Activated T-helper 1 cell treated with anti-CD3 and anti-CD28 coated beads, Interleukin-12 subunit alpha, Interleukin-12 subunit beta, Interleukin-2, Interleukin-4 antibody, amounts not matched to agents 30 ng/mL and 10 ng/mL and 1 ng/mL, durations not matched to agents 14 hours and 24 hours and 36 hours (primary cell): ENCODE measurements at places on chromosomes 6 and 20.

GRCh38 chr20:24914388-24915241 is 34.5 kb upstream of the CST7 start:
- DNase-seq, result no peak

GRCh38 chr20:57723816-57724215 is 14.0 kb upstream of the PMEPA1 start:
- no peak for DNase-seq

DNA sequence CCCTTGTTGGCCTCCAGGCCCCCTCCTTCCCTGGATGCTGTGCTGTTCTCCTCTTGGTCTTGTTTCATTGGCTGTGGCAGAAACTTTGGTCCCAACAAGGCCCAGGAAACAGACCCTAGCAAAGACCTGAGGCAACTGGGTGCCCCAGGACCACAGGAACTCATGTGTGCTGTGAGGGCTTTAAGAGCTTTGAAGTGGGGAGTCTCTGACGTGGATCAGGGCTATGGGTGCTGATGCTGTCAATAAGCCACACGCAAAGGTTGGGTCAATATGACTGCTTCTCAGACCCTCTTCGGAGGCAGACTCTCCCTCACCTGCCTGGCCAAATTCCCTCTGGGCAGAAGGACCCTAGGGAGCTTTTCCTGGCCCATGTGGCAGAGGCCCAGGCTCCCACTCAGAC is 91.5 kb upstream of the MLN start:
- DNase-seq, result peak; percentile 21

- DNase-seq, result no peak
Measured at GRCh38 chr20:58523072-58523970, 8.1 kb upstream of the APCDD1L start.

GRCh38 chr6:56004426-56004825 is 129.0 kb upstream of the BMP5 start:
- no peak for DNase-seq

- DNase-seq, result no peak
Measured at GRCh38 chr20:6081236-6081635, 27.4 kb upstream of the LRRN4 start.

DNA sequence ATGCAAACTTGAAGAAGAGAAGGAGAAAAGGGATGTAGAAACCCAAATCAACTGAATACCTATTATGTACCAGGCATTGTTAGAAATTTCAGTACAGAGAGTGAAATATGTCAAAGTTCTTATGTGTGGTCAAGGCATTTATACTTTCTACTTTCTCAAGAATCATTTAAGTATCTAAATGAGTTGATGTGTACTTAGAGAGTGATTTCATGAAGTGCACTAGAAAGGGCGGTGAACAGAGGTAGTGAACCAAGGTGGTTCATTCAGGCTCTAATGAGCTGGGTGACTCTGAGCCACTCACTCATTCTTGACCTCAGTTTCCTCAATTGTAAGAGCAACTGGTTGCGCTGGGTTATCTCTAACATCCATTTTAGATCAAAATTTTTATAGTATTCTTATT is 3.3 kb downstream of the PDE7B start:
- DNase-seq, result no peak

GRCh38 chr6:110563711-110564110 is 87.3 kb upstream of the SLC22A16 start:
- no peak for DNase-seq

GRCh38 chr20:45016089-45016671 is 49.9 kb downstream of the STK4 start:
- no peak for DNase-seq

- no peak for DNase-seq
Measured at GRCh38 chr6:45086360-45087084, 241.6 kb upstream of the RUNX2 start.

DNA sequence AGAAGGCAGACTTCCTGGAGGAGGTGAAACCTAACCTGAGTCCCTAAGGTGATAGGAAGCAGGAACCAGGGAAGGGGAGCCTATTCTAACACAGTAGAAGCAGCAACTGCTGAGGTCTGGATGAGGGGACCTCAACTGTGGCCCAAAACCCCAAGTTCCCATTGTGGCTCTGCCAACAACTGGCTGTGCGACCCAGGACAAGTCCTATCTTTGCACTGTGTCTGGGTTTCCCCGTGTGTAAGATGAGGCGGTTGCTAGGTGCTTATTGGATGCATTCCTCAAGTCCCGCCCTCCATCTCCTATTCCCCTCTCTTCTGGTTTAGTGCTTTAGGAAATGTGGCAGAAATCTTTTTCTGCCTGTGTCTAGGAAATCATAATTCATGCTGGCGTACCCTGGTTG is 52.2 kb upstream of the TTPAL start:
- DNase-seq, result no peak

DNA sequence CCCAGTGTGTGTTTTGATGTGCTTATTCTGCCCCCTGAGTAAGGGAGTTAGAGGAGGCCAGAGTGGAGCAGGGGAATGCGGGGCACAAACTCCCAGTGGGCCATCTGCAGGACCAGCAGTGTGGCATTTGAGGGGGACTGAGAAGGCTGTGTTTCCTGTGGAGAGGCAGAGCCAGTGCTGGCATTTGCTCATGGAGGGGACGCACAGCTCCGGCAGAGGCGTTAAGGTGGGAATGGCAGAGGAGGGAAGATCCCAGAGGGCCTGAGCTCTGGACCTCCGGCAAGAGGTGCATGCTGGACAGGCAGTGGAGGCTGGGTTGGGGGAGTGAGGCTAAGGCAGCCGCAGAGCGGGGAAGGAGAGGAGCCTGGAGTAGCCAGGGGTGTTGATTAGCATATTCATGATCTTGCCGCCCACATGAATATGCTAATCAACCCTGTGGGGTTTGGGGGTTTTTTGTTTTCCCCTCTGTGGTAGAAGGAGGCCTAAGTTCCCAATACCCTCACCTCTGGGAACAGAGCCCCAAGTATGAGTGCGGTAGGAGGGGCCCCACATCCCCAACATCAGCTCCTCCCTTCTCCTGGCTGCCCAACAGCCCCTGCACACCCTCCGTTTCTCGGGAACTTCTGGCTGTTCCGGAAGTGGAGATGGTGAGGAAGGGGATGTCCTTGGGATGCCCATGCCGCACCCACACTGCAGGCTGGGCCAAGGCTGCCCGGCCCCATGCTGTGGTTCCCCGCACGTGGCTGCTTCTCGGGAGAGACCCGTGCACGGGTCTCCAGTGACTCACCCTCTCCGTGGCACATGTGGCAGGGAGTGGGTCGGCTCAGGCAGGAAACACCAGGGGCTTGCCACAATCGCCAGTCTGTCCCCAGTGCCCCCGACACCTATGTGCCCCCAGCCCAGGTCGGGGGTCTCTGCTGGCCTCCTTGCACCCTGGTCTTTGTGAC is 33.8 kb downstream of the DLGAP4 start:
- DNase-seq, result no peak

DNA sequence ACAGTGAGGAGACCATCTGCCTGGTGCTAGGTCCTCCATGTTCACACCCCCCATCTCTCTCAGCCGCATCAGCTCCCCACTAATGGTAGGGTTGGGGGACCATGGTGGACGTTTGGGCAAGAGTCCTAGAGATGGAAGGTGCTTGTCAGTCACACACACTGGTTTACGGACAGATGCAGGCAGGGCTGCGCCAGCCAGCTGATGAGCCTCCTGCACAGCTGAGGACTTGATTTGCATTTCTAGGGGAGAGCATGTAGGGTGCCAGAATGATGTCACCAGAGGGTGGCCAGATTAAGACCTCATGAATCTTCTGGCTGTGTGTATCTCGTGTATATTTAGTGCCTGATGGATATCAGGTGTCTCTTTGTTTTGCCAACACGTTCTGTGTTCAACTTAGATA is 28.6 kb downstream of the CST8 start:
- no peak for DNase-seq

DNA sequence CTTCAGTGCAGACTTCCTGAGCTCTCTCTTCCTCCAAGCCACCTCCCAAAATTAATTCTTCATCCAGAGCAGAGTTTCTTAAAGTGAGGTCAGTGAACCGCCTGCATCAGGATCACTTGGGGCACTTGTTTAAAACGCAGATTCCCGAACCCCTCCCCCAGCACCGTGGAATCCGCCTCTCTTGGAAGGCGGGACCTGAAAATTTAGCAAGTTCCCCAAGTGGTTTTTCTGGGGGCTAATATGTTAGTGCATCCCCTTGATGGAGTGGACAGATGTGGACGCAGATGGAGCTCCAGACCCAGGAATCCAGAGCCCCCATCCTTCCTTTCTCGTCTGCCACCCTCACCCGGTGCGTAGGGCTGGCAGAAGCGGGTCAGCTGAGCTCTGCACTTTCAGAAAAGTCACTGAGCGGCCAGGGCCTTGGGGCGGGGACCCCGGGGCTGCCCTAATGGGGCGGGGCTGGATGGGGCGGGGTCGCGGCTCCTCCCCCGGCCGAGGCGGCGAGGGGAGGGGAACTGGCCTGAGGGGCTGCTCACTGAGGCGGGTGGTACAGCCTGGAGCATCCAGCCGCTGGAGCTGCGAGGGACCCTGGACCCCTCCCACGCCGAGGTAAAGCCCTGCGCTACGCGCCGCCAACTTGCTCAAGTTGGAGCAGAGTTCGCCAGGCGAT is at the start of the genes DEFB124 and REM1:
Gene DEFB124, minus strand, starts transcription at position 370 of the 670 bp plus-strand sequence. CDS start 2,114 bp downstream, outside the sequence.
Gene REM1, plus strand, starts transcription at position 531 of the 670 bp plus-strand sequence. CDS start 1,158 bp downstream, outside the sequence.
- no peak for DNase-seq

GRCh38 chr6:5747379-5747778 is 259.3 kb downstream of the NRN1 start:
- no peak for DNase-seq

DNA sequence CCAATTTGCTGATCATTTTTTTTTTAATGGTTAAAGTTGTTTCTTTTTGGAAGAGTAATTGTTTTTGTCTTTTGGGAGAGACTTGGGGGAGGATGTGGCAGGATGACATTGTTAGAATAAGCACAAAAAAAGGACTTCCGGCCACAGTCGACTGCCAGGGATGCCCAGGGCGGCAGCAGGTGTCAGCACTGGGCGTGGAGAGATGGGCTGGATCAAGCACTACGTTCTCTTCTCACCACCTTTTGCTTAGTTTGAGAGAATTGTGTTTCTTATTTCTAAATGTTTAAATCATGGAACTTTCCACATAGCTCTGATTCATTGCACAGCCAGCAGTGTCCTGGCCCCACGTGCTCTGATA is 104.6 kb upstream of the FRMD1 start:
- DNase-seq, result no peak

GRCh38 chr20:23063581-23063980 is 14.1 kb upstream of the THBD start:
- DNase-seq, result no peak

- DNase-seq, result no peak
Measured at GRCh38 chr6:39269961-39270360, 40.7 kb upstream of the KCNK5 start.

- DNase-seq, result no peak
Measured at GRCh38 chr6:12806796-12807195, 90.2 kb downstream of the PHACTR1 start.

GRCh38 chr6:7241709-7242645 is 71.0 kb downstream of the SSR1 start:
- DNase-seq, result no peak

DNA sequence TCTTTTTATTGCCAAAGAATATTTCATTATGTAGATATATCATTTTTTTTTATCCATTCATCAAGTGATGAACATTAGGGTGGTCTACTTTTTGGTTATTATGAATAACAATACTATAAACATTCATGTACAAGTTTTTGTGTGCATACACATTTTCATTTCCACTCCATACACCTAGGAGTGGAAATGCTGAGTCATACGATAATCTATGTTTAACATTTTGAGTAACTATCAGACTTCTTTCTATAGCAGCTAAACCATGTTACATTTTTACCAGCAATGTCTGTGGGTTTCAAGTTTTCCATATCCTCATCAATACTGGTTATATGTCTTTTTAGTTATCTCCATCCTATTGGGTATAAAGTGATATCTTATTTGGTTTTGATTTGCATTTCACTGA is 65.7 kb downstream of the PRSS35 start:
- DNase-seq, result no peak

DNA sequence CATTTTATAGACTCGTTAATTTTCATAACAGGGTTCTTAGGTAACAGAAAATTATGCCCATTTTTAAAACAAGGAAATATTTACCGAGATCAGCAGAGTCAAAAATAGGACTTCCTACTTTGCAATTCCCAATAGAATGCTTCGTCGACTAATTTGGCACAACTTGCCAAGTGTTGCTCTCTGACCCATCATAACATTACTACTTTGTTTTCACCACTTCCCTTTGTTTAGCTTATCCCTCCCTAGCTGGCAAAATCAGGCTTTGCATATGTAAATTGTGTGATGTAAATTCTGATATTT is 914 bp upstream of the RANBP9 start:
- no peak for DNase-seq

- no peak for DNase-seq
Measured at GRCh38 chr6:148112851-148113319, 229.8 kb upstream of the SASH1 start.

DNA sequence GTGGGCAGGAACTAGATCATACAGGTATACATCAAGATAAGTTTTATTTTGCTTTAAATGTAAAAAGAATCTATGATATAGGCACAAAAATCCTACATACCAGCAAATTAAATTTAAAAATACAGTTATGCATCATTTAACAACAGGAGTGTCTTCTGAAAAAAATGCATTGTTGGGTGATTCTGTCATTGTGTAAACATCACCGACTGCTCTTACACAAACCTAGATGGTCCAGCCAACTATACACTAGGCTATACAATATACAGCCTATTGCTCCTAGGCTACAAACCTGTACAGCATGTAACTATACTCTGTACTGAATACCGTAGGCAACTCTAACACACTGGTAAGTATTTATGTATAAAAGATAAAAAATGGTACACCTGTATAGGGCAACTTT is 139.4 kb downstream of the RNGTT start:
- DNase-seq, result no peak

GRCh38 chr6:39923394-39923793 is 10.9 kb downstream of the MOCS1 start:
- no peak for DNase-seq

DNA sequence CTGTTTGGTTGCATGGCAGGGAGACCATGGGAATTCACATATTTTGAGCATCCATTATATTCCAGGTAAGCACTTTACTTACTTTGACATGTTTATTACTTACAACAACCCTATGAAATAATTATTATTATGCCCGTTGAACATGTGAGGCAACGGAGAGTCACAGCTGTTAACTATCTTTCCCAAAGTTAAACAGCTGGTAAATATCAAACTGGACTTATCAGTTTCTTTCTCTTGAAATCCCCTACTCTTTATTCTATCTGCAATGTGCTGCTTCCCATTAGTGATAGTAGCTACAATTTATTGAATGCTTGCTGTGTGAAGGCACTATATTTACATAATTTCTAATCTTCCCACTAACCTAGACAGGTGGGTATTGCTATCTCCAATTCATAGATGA is 847.7 kb upstream of the MAP3K7 start:
- no peak for DNase-seq

DNA sequence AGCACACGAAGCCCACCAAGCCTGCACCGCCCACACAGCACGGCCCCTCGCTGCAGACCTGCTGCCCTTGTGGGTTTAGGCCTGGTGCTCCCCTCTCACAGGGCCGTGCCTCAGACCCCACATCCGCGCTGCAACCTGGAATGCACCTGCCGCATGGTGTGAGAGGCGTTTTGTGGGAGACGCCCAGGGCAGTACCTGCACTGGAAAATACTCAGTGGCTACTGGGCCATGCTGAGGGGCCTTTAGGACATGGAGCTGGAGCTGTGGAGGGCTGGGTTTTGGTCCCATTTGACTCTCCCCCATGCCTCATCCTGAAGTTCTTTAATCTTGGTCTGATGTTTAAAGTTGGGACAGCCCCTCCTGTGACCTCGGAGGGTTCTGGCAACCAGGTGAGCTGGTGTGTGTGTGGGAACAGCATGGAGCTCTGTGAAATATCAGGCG is 116.3 kb downstream of the ERMARD start:
- DNase-seq, result no peak
